ENCODE measurements at places on chromosomes 7 and 10.

- no peak for DNase-seq
These were observed 434.3 kb upstream of the AKR1E2 start for GRCh38 chr10:4391683-4392082.

- no peak for DNase-seq
These were observed 4.4 kb upstream of the TRUB1 start for GRCh38 chr10:114933588-114933987.

DNA sequence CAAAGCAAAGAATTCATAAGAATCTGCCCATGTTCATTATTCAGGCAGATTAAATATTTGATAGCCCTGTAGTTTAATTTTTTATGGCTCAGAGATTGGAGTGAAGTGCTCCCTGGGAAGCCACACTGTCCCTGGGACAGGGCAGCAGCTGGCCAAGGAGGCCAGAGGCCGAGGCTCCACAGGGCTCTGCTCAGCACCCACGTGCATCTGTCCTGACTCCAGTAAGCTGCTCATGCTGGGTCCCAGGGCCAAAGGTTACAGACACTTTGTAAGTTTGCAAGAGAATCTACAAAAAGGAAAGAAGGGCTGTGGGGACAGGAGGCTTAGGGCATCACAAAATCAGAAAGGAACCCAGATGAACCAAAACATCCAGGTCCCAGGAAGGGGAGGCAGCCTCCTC is 155.5 kb downstream of the KCNMA1 start:
- DNase-seq, result no peak

DNA sequence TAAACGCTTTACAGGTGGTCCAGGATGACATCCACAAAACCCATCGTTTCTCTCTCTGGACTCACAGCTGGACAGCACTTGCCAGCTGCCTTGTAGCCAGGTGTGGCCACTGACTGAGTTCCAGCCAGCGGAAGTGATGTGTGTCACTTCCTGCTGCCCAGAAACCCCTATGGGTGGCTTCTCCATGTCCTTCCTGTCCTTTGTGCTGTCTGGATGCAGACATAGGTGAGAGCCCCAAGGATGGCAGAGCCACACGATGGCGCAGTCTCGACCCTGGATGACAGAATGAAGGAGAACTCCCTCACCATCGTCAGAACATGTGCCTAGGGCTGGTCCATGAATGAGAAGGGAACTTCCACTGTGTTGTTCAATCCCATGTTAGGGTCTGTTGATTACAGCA is 22.1 kb downstream of the NMT2 start:
- no peak for DNase-seq

DNA sequence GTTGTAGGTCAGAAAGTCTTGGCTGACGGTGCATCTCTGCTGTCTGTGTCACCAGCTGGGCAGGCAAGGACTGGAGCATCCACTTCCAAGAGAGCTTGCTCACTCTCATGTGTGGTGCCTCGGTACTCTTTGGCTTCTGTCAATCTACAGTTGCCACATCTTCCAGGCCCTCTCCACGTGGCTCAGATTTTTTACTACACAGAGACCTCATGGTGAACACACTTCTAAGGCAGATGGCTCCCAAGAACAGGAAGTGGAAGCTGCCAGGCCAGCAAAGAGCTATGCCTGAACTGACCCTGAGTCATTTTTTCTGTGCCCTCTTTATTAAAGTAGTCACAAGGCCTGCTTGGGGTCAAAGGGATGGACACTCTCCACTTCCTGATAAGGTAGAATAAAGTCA is 351.5 kb upstream of the AUTS2 start:
- DNase-seq, result no peak

- no peak for DNase-seq
These were observed 91.6 kb downstream of the FZD1 start for GRCh38 chr7:91355695-91356435.

DNA sequence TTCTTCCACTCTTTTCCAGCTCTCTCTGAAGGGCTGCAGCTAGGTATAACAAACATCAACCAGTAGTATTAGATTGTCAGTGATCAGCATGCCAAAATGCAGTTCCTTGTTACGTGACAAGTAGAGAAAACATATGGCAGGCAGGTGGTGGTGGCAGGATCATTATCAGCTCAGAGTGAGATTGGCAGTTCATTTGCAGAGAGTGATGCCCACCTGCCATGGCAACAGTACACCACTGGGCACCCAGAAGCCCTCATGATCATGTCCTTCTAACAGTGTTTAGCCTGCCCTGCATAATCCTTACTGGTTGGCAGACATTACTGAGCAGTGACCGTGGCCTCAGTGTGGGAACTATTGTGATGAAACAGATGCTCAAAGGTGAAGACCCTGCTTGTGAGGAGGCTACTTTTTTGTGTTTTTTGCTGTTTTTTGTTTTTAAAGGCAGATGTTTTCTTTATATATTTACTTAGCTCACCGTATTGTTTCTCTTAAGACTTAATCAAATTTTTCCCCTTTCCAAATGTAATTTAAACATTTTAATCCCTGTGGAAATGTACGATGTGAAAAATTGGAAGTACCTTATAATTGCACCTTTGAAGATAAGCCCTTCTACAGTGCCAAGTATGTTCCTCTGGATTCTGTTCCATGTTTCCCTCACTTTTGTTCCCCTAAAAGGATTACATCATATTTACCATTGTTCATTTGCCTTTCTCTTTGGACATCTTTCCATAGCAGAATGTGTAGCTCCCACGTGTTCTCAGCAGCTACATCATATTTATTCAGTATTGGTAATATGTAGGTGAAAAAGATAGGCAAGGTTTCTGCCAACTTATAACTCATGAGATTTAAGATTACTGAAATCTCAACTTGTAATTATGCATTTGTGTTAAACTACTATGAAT is 179.6 kb downstream of the SND1 start:
- DNase-seq, result peak; percentile 66

Data from NCI-H1417 treated with DMSO at 0.1 percent for 48 hours (cell line).